ENCODE measurements at places on chromosomes 1 and 21.

GRCh38 chr21:25657140-25657539 lies 18.1 kb downstream of the JAM2 start:
- no peak for DNase-seq

DNA sequence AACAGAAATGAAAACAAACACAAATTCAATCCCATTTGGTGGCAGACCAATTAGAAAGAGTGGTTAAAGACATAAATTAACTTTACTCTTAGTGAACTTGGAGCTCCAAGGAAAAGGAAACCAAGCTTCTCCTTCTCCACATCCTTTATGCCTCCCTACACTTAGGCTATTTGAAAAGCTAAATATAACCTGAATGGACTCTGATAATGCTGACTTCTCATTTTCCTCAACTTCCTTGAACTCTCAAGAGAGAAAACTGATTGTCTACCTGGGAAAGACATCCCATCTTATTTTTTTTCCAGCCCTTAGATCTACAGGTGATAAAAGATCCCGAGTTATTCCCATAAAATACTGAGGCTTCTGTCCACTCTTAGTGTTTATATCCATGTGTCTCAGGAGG lies 178.4 kb upstream of the SPAG17 start:
- DNase-seq, result no peak

- no peak for DNase-seq
Measured at GRCh38 chr1:30123896-30124295, 599.5 kb downstream of the MATN1 start.

GRCh38 chr1:77413541-77414335 lies 131.9 kb downstream of the AK5 start:
- DNase-seq, result no peak

- no peak for DNase-seq
Measured at GRCh38 chr1:56133522-56134472, 445.6 kb downstream of the PLPP3 start.

GRCh38 chr1:184389446-184389845 lies 2.6 kb downstream of the C1orf21 start:
- DNase-seq, result no peak

DNA sequence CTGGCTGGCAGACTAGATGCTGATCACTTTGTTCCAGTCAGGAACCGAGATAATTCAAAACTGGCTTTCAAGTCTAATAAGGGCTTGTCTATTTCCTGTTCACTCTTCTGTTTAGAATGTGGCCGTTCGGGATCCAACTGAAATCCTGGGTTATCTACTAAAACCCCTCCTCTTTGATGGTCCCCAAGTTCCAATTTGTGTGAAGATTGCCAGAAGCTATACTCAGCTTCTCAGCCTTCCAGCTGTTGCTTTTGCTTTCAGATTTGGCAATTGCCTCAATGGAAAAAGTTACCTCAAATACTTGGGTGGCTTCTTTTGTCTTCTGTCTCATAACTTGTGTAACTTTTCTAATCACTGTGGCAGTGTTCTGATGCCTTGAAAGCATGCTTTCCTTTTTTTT lies 43.7 kb downstream of the BTBD8 start:
- DNase-seq, result no peak

- DNase-seq, result no peak
Measured at GRCh38 chr1:72100771-72101170, 181.6 kb downstream of the NEGR1 start.

DNA sequence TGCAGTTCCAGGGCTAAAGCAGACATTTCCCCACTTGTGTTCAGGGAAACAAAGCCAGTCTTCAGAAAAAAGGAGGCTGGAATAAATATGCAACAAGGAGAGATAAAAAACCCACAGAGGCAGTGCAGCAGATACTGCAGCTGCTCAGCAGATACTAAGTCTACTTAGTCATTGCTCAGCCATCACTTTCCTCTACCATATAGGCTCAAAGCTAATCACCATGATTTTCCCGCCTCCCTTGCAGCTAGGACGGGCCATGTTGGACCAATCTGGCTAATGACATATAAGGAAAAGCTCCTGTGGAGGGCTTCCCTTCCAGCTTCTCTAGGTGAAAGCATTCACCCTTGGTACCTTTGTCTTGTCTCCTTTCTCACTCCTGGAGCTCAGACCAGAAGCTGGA lies 10.0 kb upstream of the EFHD2 start:
- DNase-seq, result no peak

- DNase-seq, result no peak
Measured at GRCh38 chr1:221884821-221885220, 142.9 kb upstream of the DUSP10 start.
